ENCODE measurements at places on chromosomes 11 and 22.
A peak's percentile ranks its signal among the peaks of the same experiment; 100 is the strongest.

DNA sequence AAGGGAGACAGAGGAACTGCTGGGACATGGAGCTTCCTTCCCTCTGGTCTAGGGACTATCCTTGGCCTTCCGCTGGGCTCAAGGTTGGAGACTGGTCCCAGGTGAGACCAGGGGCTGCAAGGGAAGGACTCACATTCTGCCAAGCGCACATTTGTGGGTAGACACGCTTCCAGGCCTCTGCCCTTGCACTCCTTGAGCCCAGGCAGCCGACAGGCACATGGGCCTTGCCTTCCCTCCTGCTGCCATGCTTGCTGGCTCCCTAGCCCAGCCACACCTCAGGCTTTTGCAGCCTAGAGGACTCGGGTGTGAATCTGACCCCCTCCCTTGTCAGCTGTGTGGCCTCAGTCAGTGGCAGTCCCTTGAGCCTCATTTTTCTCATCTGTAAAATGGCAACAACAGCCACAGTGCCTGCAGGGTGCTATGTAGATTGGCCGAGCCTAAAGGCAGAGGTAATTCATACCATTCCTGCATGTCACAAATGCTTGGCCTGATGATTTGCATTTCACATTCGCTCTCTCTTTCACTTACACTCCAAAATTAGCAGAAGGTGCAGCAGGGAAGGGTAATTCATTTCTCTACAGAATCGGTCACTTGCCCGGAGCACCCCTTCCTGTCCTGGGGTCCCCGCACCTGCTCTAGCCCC, 57.6 kb upstream of the NECTIN1 start:
- no peak for DNase-seq

DNA sequence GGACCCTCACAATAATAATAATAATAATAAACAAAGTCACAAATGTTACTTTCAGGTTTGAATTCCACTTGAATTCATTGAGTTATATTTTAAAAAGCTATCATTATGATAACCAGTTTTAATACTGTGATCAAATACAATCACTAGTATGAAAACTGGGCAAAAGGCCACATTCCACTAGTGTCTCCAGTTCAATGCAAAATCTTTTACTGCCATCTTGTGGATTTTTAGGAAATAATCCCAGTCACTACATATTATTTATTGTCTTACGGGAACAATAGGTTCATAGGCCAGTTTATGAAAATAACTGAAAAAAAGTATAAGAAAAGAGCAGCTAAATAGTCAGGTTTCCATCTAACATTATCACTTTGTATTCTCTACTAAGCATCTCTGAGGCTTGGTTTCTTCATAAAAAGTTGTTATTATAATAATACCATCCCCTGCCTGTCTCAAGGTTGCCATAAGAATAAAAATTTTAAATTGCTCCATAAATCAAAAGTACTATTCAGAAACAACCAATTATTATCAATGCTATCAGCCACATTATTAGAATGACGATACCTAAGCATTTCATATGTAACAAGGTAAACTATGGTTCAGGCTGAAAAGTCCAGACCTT, 533.9 kb upstream of the CCDC90B start:
- DNase-seq = peak; percentile 77

- DNase-seq = peak; percentile 80
These were observed 630 bp downstream of the UBASH3B start for GRCh38 chr11:122656073-122656630.

GRCh38 chr11:39860931-39861330, 1598.5 kb downstream of the LRRC4C start:
- no peak for DNase-seq

DNA sequence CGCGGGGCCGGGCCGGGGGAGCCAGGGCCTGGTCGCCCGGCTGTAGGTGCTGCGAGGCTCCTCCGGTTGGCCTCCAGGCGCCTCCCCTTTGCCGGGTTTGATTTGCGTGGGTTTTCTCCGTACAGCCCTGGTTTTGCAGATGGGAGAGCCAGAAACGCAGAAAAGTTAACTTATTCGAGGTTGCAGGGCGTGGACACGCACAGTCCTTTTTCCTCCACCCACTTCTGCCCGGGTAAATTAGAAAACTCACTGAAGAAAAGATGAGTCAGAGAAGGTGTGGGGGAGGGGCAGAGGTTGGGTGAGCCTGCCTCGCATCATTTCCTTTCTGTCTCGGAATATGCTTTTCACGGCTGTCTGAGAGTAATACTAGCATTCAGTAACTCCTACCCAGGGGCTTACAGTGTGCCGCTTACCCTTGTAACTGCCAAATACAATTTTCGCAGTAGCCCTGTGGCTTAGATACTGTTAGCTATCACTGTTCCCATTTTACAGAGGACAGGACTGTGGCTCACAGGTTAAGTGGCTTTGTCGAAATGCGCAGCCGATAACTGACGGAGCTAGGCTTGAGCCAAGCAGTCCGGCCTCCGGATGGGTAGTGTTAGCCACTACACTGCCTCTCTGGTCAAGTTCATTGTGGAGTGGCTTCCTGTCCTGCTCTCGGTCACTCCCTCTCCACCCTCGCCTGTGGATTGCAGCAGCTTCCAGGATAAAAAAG, 812 bp downstream of the FADD start:
- peak; percentile 92 for DNase-seq

- no peak for DNase-seq
These were observed 8.6 kb downstream of the LARGE2 start for GRCh38 chr11:45930951-45931570.

DNA sequence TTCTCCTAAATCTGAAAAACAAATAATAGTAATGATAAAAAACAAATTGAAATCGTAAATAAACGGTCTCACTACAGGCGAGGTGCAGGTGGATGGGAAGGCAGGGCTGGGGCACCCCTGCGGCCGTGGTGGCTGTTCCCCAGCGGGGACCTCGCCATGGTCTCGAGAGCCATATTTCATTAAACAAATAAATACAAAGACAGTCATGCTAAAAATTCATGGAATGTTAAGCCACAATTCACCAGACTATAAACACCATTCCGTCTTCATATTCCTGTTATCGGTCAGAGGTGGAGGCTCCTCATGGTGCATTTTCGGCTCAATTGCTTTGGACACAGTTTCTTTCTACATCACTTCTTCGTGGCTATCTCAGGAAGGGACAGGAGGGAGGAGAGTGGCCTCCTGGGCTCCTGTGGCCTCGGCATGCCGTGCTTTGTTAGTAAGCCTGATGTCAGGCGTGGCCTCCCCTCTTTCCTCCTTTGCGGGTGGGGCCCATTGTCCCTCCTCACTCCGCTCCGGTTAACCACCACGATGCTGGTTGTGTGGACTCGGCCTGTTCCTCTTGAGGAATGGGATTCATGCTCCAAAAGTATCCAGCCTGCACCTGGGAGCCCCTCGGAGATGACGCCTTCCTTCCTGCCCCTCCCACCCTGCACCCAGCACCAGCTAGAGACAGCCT, 16.1 kb upstream of the BRSK2 start:
- no peak for DNase-seq

DNA sequence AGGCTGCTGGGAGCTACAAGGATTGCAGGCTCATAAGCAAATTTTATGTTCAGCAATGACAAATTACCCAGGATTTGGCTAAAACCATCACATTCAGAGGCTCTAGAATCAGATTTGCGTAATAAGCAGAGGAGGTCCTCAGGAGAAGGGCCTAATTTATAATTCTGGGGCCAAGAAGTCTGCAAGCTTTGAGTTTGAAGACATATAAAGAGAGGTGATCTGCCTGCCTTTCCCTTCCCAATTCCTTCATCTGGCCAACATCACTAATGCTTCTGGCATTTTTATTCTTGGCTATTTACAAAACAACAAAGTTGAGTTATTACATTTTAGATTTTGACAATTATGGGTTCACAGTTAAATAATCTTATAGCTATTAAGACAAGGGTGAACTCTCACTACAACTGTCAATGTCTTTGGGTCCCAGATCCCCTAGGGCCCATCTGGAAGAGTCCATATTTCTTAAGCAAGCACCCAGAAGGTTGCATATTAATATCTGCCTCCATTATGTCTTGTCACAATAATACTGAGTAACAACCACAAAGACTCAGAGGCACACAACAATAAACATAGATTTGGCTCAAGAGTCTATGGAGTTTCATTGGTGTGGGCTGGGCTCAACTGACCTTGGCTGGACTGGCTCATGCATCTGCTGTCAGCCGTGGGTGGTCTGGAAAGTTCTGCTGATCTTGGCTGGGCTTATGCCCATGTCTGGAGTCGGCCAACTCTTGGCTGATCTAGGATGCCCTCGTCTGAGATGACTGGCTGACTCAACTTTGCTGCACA, 67.2 kb upstream of the CD82 start:
- DNase-seq = no peak

GRCh38 chr11:57275582-57275981, 38.5 kb upstream of the APLNR start:
- DNase-seq = no peak

- DNase-seq = no peak
These were observed 855.4 kb upstream of the CHORDC1 start for GRCh38 chr11:91078221-91078620.

GRCh38 chr11:124669193-124669592, 4.3 kb downstream of the SIAE start:
- peak; percentile 68 for DNase-seq

GRCh38 chr11:7986768-7987559, at the start of gene EIF3F:
TSS of gene EIF3F (plus strand) at chr11:7987337. CDS start at chr11:7987353, 16 bp downstream.
- peak; percentile 99 for DNase-seq

DNA sequence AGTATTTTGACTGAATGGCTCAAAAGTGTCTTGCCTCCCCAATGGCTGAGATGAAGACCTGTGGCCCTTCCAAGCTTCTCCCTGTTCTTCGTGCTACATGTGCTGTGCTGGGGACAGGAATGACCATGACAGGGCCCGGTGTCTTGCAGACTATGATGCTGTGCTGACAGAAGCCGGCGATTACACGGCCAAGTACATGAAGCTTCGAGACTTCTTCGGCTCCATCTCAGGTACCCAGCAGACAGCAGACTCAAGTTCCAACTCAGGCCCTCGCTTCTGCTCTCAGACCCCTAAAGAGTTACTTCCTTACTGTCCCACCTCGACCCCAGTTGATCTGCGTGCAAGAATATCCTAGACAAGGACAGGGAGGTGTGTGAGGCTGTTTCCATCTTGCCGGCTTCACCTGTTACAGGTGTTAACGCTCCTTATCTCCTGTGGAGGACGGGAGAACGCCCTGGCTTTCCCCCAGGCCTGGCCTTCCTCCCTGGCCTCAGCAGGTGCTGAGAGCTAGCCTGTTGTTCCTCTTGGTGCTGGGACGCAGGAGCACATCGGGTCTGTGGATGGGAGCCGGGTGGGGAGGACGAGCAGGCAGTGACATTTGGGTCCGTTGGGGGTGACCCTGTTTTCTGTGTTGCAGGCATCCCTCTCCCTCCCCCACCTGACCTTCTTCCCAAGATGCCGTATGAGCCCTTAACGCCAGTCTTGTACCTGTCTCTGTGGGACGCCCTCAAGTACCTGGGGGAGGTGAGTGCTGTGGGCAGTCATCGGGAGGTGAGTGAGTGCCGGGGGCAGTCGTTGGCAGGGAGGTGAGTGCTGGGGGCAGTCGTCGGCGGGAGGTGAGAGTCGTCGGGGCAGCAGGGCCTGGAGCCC, 38.1 kb downstream of the GLB1L2 start:
- no peak for DNase-seq

DNA sequence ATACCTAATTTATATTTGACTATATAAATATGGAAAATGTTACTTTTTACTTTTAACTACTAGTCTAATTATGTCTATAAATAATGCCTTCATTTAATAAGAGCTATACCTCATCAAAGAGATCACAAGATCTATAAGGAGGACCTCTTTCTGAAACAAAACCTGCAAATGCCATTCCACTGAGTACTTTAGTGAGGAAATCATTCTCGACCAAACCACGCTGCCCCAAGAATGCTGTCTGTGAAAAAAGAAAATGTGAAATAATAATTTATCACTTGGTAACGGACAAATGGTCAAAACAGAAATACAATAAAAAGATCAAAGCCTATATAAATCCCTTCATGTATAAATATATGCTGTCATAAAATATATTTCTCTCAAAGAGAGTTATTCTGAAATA, 301.7 kb downstream of the SBF2 start:
- DNase-seq = no peak
